Activated T-helper 2 cell treated with anti-CD3 and anti-CD28 coated beads, Interferon-gamma antibody, Interleukin-2, Interleukin-4, amounts not matched to agents 10 μg/mL and 5 μg/mL and 100 μg/mL, durations not matched to agents 14 hours and 24 hours and 36 hours (primary cell): ENCODE measurements at places on chromosomes 1 and 21.

DNA sequence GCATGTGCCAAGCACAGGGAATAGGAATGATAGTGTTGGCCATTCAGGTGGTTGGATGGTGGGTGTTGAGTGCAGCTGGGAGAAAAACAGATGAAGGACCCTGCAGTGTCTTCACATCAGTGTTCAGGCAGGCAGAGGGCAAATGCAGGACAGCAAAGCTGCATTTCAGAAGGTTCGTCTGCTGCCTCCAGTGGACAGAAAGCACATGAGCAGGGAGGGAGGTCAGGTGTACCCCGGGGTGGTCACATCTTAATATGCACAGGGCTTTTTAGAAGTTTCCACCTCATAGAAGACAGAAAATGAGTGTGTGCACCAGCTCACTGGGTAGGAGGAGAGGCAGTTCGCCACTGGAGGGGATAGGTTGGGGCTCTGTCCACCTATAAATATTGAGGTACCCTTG is 184.9 kb downstream of the SLC35F3 start:
- H3K36me3 ChIP-seq = no peaks in the 10 kb centered on the region
- H3K27ac ChIP-seq = no peak overlapping the region
- H3K4me3 ChIP-seq = no peak overlapping the region
- DNase-seq = no peak
- peaks cover 9% of the 10 kb centered on the region for H3K27me3 ChIP-seq

DNA sequence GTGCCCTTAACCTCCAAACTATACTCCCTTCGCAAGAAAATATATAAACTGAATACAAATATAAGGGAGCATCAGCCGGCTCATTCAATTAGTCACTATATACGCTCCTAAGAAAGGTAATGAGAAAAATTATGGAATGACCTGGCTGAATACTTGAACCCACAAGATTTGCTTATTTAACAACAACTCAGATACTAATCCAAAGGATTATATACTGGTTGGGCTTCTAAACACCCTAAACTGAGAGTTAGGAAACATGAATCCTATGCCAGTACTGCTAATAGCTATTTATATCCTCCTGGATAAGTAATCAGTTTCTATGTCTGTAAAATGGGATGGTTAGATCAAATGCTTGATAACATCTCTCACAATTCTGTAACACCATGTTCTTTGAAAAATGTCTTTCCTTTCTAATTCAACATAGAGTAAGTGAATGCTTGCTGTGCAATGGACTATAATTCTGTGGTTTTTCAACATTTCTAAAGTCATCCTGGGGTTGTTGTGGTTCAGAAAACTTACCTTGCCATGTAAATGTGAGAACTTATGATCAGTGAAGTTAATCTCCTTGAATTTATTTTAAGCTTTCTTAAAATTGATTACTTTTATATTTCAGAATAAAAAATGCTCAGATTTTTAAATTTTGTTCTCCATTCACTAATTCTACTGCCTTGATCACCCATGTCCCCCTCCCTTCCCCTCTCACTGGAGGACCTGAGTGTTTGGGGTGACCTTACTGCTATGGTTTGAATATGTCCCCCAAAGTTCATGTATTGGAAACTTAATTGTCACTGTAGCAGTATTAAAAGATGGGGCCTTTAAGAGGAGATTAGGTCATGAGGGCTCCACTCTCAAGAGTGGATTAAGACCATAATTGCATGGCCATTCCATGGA is 14.5 kb downstream of the DUSP10 start:
- H3K4me3 ChIP-seq = peak overlapping the region; percentile 61
- peaks cover 76% of the 10 kb centered on the region for H3K4me1 ChIP-seq
- DNase-seq = no peak
- H3K27me3 ChIP-seq = no peaks in the 10 kb centered on the region

DNA sequence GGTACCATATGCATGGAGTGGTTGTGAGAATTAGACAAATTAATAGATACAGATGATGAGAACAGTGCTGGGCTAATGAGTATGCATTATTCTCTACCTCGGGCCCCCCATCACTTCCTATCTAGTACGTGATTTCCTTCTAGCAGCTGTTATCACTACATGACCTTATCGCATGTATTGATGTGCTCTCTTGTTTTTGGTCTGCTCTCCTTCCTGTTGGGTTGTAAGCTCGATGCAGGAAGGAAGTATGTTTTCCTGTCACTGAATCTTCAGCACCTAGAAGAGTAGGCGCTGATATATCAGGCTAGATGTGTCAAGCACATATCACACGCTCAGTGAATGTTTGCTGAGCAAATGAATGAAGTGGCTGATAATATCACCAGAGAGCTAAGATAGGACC is 43.9 kb upstream of the IFNAR2 start:
- peaks cover 3% of the 10 kb centered on the region for H3K36me3 ChIP-seq
- no peak for DNase-seq
- H3K27ac ChIP-seq = peak overlapping the region; percentile 25
- H3K4me1 ChIP-seq = peaks cover 27% of the 10 kb centered on the region
- H3K4me3 ChIP-seq = no peak overlapping the region

GRCh38 chr1:155091071-155092051 is 12.7 kb downstream of the EFNA3 start:
- H3K27me3 ChIP-seq = peaks cover 20% of the 10 kb centered on the region
- H3K36me3 ChIP-seq = no peaks in the 10 kb centered on the region
- H3K4me3 ChIP-seq = no peak overlapping the region
- peak; percentile 70 for DNase-seq

DNA sequence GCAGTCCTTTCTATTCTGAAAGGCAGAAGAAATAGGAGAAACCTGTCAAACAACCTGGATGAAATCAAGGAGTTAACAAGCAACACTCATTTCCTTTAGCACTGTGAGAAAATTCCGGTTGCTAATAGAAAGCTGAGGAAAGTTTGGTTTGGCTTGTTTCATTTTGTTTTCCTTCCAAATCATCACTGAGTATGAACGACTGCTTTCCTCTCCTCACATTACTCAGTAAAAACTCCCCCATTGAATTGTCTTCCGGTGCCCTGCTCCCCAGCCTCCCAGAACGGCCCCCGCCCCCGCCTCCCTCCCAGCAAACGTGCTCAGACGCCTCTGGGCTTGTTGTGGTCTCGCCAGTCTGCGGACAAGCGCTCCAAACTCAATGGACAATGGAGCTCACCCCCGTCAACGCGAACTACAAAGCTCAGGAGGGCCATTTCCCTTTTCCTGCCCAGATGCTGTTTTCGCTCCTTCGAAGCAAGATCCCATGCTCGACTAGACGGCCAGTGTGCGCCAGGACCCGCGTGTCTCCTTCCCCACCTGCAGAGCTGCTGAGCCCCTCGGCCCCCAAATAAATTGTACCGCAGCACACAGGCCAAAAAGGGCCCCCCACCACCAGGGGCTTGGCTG is 747 bp downstream of the STX6 start:
- DNase-seq = peak; percentile 41
- peaks cover 30% of the 10 kb centered on the region for H3K36me3 ChIP-seq
- peak overlapping the region; percentile 87 for H3K4me3 ChIP-seq
- H3K4me1 ChIP-seq = peaks cover 37% of the 10 kb centered on the region

- H3K27ac ChIP-seq = no peak overlapping the region
- H3K4me3 ChIP-seq = no peak overlapping the region
- H3K36me3 ChIP-seq = no peaks in the 10 kb centered on the region
- DNase-seq = no peak
- no peaks in the 10 kb centered on the region for H3K4me1 ChIP-seq
These were observed 38.8 kb downstream of the FRRS1 start for GRCh38 chr1:99727575-99728185.
